Stimulated activated CD8-positive, alpha-beta memory T cell treated with anti-CD3 and anti-CD28 coated beads, Interleukin-12 subunit alpha, Interleukin-12 subunit beta, amount 100 ng/mL, for 4 hours (primary cell): ENCODE measurements at places on chromosomes 11 and 22.

GRCh38 chr11:115153135-115153534 lies 351.1 kb downstream of the CADM1 start:
- no peak for DNase-seq

GRCh38 chr22:24170188-24170587 lies 11.1 kb upstream of the SUSD2 start:
- DNase-seq: no peak

DNA sequence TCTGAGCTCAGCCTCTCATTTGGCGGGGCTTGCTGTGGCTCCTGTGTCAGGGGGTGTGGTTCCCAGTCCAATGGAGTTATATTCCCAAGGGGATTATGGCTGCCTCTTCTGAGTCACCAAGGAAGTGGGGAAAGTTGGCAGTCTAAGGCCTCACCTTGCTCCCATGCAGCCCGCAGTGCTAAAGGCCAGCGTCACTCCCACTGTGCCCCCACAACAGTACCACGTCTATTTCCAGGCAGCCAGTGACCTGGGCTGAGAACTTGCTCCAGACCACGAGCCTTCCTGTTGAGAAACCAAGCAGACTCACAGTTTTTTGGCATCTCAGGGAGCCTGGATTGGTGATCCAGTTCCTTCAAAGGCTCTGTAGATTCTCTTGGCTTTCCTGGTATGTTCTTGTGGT lies 45.6 kb downstream of the OR2AT4 start:
- DNase-seq: no peak

- no peak for DNase-seq
Measured at GRCh38 chr11:115263799-115264656, 240.2 kb downstream of the CADM1 start.

- no peak for DNase-seq
Measured at GRCh38 chr22:50146439-50147238, 23.9 kb upstream of the PANX2 start.

GRCh38 chr11:58028687-58029411 lies 1.9 kb upstream of the OR6Q1 start:
- DNase-seq: no peak
